HS-27A (cell line): ENCODE measurements at places on chromosomes 4 and X.

GRCh38 chrX:134660627-134661026 is 2.4 kb upstream of the PLAC1 start:
- DNase-seq = no peak

- DNase-seq = no peak
These were observed 29.5 kb upstream of the IRF2 start for GRCh38 chr4:184503869-184504300.

DNA sequence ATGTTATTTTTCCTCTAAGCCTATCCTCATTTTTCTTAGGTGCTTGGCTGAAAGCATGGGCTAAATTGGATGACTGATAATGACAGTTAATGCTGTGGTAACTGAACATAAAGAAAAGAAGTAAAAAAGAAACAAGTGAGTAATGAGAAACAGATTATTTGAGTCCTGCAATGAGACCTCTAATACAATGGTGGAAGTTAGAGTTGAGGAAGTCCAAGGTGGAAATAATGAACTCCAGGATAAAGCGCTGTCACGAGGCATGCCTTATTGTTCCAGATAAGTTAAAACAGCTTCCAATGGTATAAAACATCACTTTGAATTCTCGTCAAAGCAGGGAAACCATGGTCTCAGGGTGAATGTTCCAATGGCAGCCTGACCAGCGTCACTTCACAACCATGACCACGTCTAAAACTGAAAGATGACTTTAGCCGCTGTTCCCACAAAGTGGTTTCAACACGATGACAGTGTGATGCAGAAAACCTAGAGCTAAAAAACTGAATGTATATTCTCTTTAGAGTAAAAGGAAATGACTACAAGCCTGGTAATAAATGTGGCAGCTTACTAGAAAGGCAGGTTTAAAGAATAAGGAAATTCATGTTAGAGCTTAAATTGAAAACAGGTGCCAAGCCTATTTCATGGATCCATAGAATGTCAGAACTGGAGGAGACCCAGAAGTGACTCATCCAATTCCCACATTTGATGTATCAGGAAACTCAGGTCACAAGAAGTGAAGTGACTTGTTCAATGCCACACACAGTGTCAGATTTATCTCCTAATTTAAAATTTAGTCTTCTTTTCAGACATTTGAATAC is 202.6 kb upstream of the GYPA start:
- no peak for DNase-seq

DNA sequence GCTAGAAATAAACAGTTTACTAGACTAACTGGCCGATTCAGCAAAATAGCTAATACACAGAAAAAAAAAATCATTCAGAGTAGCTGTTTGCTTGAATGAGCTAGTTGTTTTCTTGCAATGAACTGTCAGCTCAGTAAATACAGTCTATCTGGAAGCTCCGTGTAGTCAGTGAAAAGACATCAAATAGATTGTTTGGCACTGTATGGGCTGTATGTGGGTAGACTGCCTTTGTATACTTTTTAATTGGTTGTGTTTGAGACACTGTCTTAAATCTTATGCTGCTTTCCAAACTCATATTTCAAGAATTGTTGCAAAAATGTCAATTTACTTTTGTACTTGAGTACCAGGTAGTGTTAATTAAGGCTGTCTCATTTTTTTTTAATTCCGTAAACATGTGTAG is 61.6 kb upstream of the GPR174 start:
- DNase-seq = no peak

DNA sequence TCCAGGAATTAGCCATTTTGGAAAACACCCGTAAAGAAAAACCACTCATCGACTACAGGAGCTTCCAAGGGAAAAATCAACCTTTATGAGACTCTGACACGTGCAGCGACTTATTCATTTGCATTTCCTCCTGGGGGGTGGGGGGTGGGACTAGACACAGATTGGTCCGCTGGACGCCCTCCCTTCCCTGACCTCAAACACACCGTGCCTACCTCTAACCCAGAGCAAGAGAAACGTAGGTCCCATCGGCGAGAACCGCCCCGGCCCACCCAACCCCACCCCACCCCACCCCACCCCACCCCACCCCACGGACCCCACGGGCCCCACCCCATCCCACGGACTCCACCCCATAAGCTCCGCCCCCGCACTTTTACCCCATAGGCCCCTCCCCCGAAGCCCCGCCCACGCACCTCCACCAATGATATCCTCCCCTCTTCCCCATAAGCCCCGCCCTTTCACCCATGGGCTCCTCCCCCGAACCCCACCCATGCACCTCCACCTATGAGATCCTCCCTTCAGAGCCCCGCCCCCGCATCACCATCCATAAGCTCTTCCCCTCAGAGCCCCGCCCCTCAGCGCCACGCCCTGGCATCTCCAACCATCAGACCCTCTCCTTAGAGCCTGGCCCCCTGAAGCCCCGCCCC is 1.1 kb downstream of the GTPBP6 start:
- DNase-seq = peak; percentile 24

- no peak for DNase-seq
These were observed 63.3 kb upstream of the ARX start for GRCh38 chrX:25079020-25079419.
